Activated CD4-positive, alpha-beta T cell treated with anti-CD3 and anti-CD28 coated beads, Interleukin-2, Interleukin-4, amounts not matched to agents 100 ng/mL and 50 ng/mL, durations not matched to agents 16 hours and 8 hours (primary cell): ENCODE measurements at places on chromosomes 11 and 22.

- DNase-seq: no peak
These were observed 51.1 kb downstream of the RTN4R start for GRCh38 chr22:20216863-20217499.

DNA sequence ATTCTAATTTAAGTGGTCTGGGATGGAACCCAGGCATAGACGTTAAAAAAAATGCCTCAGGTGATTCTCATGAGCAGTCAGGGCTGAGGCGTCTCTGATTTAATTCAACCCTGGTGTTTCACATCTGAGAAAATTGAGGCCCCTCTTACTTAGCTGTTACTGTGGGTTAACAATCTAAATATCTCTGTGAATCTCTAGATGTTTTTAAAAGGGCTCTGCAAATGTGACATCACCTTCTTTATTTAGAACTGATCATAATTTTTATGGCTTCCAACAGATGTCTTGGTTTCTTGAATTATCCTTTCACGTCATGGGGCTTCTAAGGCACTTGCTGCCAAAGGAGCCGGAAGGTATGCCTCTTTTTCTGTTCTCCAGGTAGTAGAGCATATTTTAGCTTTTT is 76.1 kb upstream of the LIN7C start:
- no peak for DNase-seq

- DNase-seq: no peak
These were observed 28.0 kb downstream of the OR8D1 start for GRCh38 chr11:124285610-124286344.

- peak; percentile 80 for DNase-seq
These were observed 55.7 kb upstream of the PICALM start for GRCh38 chr11:86124251-86125233.

- no peak for DNase-seq
These were observed 84.4 kb upstream of the ARHGAP42 start for GRCh38 chr11:100602716-100603115.

DNA sequence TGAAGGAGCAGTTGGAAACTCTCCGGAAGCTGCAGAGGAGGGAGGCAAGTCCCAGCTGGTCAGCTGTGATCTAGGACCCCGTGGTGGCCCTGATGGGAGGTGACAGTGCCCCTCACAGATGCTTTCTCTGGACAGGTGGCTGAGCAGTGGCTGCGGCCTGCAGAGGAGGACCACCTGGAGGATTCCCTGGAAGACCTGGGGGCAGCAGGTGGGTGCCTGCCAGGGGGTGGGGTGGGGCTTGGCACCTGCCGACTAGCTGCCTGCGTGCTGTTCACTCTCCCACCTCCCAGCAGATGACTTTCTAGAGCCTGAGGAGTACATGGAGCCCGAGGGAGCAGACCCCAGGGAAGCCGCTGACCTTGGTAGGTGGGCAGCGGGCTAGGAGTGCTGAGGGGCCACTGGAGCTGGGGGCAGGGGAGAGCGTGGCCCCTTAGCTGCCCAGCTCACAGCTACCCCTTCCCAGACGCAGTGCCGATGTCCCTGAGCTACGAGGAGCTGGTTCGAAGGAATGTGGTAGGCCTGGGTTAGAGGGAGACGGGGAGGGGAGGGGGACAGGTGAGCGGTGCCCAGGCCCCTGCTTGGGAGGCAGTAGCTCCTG is 3.1 kb downstream of the SCO2 start:
- no peak for DNase-seq

- DNase-seq: no peak
These were observed 22.6 kb downstream of the FADS2 start for GRCh38 chr11:61850687-61851086.

DNA sequence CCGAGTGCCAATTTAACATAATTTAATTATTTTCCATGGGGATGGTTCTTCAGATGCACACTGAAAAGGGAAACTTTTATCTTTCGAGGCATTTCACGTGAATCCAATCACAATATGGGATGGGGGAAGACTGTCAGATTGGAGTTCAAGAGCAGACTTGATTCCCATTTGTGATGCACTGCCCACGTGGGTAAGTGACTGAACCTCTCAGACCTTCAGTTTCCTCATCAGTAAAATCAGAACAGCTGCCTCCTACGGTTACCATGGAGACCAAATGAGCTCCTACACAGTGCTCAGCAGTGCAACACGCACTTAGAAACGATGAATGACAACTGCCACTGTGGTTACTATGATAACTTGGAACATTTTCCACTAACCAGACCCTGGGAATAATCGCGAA is 21.7 kb downstream of the KIAA0930 start:
- DNase-seq: peak; percentile 80

DNA sequence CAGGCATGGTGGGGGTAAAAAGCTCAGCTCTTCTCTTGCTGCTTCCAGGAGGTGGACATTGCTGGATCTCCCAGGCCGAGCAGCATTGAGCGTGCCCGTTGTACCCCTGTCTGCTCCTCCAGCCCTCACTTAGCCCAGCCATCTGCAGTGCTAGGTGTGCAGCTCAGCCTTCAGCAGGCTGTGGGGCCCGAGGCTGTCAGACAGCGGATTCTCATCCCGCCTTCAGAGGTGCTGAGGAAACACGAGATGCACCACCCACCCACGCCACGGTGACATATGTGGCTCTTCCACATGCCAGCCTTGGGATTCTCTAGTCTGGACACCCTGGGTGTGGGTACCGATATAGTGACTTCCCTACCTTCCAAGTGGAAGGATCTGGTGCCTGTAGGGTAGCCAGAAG is 48.9 kb upstream of the NECTIN1 start:
- no peak for DNase-seq

GRCh38 chr11:30314625-30315024 is 8.3 kb upstream of the ARL14EP start:
- no peak for DNase-seq

- DNase-seq: peak; percentile 30
These were observed 73.4 kb upstream of the PARVG start for GRCh38 chr22:44107340-44107739.

DNA sequence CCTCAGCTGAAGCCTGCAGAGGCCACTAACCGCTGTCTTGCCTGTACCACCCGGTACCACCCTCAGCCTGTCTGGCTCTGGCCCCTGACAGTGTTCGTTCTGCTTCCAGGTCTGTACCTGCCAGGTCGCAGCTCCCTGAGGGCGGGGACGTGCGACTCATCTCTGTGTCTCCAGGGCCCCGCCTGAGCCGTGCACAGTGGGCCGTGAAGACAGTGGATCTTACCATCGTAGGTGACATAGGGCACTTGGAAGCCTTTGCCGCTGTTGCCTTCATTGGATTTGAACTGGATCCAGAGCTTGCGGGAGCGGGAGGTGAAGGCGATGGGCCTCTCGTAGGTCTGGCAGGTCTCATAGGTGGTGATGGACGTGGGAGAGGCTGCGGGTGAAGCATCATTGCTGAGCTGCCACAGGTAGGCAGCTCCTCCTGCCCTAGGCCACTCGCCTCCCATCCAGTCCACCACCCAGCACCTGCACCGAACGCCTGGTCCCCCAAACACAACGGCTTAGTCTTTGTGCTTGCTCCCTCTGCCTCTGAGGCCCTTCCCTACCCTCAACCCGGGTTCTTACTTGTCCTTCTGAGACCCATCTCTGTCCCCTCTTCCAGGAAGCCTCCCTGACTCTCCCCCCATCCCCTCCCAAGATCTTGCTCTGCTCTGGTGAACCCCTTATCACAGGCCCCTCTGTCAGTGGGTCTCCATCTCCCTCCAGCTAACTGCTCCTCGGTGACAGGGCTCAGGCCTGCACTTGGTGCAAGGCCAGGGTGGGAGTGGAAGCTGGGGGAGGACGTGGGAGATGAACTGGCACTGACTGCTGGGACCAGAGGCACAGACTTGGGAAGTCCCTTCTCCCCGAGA is 21.1 kb upstream of the TTLL12 start:
- DNase-seq: no peak

- DNase-seq: no peak
These were observed 7.1 kb upstream of the APOBEC3H start for GRCh38 chr22:39089928-39090327.

DNA sequence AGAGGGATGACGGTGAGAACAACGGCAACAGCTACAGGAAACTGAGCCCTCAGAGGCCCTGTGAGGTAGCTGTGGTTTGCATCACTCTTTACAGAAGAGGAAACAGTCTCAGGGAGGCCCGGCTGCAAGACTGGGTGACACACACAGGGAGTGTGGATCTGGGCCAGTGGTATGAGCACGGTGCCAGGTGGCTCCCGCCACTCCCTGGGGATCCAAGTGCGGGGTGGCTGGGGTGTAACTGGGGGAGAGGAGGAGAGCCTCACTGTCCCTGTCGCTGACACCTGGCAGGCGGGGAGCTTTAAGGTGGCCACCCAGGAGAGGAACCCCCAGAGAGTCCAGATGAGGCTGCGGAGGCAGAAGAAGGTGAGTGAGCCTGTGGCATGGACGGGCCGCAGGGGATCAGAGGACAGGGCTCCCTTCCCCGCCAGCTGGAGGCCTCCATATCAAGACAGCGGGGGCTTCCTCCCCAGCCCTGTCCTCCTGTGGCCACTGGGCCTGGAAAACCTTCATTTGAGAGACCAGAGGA is 5.6 kb downstream of the RGL4 start:
- DNase-seq: peak; percentile 90

DNA sequence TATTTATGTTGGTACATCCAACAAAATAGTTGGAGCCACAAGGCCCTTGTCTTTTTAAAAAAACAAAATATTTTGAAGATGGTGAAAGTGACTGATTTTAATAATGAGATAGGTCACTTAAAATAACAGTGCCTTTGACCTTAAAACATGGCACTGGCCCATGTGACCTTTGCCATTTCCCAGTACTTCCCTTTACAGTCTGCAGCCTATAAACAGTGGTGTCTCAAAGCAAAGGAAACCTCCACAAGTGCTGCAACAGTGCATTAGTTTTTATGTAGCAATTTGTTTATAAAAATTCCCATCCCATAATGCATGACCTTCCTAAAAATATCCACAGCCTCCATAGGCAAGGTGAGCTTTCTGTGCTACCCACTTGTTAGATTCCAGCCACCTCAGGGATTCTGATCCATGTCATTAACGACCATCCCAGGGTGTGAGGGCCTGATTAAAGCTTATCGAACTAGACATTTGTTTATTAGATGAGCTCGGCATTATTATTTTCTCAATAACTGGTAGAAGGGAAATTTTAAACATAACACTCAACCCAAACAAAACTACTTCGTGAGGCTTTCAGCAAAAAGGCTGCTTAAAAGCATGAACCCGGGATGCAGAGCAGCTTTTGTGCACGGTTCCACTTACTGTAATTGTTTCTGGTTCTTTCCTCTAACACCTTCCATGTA is 28.0 kb upstream of the CRKL start:
- no peak for DNase-seq

DNA sequence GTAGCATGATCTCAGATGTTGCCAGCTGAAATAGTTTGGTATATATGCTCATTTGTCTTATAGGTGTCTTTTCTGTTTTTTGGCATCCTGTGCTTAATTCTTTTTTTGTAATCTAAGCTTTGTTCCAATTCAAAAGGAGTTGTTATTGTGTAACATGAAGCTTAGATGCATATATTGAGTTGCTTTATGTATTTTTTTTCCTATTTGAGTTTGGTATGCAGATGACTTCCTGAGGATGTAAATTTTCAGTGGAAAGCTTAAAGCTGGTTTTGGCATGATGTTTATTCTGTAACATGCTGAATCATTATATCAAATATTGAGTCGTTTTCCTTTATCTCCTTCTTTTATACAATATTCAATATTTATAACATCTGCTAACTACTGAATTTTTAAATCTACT is 69.4 kb downstream of the DDX10 start:
- DNase-seq: no peak

- DNase-seq: no peak
These were observed 43.3 kb downstream of the BDNF start for GRCh38 chr11:27656806-27657483.

DNA sequence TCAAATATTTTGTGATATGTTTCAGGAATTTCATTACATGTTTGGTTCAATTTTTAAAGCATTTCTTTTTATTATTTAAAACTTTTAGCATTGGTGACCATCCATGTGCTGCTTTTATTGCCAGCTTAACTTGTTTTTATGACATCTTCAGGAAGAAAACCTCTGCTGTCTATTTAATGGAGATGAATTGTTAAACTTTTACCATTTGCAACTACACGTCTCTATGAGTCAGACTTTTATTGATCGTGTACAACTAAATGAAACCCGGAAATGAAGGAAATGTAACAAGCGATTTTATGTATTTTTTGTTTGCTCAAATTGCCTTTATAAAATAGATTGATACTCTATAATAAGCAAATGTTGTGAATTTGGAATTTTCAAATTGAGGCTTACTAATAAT is 113.0 kb downstream of the PTPRJ start:
- DNase-seq: no peak

- no peak for DNase-seq
These were observed 117.7 kb downstream of the KCNC1 start for GRCh38 chr11:17852246-17852645.

DNA sequence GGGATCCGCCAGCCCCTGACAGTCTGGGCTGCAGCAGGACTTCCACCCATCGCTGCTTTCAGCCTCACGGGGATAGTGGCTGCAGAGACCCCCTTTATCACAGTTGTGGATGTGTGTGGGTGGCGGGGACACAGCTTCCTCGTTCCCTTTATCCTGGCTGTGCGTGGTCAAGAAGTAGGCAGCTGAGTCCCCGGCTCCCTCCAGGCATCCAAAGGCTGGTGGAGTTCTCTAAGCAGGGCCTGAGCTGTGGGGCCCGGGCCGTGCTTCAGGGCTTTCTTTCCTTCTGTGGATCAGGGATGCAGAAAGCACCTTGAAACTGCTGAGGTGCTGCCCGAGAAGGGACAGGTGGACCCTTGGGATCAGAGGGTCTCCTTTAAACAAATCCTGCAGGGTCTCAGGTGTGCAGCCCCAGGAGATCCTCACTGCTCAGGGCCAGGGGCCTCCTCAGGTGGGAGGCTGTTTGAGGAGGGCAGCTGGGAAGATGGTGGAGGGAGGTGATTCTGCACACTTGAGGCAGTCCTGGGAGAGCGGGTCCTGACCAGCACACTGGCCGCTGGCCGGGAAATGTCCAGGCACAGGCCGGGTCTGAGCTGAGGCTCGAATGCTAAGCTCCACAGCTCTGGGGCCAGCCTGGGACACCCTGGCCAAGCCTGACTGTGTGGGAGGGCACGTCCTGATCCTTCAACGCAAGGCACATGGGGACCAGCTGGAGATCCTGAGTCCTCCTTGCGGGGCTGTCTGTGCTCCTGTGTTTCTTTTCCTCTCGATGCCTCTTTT is 1024.3 kb downstream of the BRD1 start:
- no peak for DNase-seq

- DNase-seq: no peak
These were observed 94.8 kb downstream of the CTTN start for GRCh38 chr11:70493089-70493474.

GRCh38 chr11:9267680-9268079 is 2.5 kb upstream of the DENND5A start:
- no peak for DNase-seq

GRCh38 chr22:42131562-42131961 is 952 bp upstream of the CYP2D6 start:
- no peak for DNase-seq

DNA sequence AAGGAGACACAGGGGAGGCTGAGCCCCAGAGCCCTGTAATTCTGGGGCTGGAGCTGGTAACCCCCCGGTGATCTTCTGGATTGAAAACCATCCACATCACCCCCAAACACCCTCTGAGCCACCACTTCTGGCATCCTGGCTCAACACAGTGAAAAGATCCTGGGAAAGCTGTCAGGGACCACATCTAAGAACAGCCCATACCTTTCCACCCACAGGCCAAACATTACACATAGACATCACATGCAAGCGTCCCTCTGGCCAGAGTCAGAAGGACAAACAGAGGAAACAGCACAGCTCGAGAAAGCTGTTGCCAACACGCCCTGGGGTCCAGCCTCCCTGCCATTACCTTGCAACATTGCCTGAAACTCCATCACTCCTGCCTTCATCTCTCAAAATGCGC is 469.5 kb downstream of the SOX6 start:
- no peak for DNase-seq
